RCC 7860 (cell line): ENCODE measurements at places on chromosomes 7 and 10.

DNA sequence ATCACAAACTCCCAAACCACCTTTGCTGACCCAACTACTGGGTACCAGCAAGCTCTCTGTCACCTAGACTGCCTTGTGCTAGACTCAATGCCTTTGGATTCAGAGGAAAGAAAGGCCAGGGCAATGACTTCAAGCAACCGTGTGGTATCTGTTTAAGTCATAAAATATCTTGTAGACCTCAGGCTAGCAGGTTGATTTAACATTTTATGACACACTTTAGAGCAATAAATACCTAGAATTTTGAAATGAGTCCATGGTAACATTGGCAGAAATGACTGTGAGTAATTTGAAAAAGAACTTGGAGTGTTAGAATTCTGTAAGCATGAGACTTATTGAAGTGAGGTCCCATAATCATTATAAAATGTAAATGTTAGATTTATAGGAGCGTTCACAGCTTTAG lies 87.2 kb downstream of the TWIST1 start:
- DNase-seq: no peak

- DNase-seq: no peak
These were observed 59.6 kb upstream of the MKX start for GRCh38 chr10:27805180-27805579.

GRCh38 chr10:113038183-113038582 lies 88.1 kb downstream of the TCF7L2 start:
- no peak for DNase-seq

DNA sequence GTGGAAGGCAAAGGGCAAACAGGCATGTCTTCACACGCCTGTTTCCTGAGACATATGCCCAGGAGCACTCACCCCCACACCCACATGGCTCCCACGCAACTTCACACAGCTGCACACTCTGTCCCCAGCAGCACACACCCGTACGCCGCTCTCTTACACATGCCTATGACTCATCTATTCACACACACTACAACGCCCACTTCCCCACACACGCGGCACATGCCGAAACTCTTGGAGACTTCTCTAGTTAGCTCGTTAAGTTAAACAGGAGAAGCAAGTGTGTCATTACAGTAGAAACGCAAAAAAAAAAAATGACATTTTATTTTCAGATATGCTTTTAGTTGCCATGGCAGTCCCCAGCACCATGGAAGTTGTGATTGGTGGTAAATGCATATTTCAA lies 6.7 kb downstream of the CALN1 start:
- DNase-seq: no peak

DNA sequence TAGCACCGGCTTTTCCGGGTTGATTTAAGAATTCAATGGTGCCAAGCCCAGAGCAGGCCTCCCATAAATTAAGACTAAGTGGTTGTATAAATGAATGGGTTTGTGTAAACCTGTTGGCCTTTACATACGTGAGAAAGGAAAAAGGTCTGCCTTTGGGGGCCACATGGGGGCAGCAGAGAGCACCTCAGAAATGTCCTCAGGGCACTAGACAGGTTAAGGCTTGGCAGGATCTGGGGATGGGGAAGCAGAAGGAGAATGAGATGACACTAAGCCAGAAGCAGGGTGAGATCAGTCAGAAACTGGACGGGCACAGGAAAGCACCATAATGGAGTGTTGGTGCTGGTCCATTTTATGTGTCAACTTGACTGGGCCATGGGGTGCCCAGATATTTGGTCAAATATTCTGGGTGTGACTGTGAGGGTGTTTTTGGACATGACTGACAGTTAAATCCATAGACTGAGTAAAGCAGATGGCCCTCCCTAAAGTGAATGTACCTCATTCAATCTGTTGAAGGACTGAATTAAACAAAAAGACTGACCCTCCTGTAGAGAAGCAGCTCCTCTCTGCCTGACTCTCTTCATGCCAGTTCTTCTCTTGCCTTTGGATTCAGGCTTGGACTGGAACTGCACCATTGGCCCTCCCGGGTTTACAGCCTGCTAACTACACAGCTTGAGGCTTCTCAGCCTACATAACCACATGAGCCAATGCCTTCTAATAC lies 58.9 kb downstream of the FRMPD2 start:
- DNase-seq: peak; percentile 27

- no peak for DNase-seq
These were observed 968 bp upstream of the OPN4 start for GRCh38 chr10:86653379-86653778.
